ENCODE measurements at places on chromosomes 12 and 14.

DNA sequence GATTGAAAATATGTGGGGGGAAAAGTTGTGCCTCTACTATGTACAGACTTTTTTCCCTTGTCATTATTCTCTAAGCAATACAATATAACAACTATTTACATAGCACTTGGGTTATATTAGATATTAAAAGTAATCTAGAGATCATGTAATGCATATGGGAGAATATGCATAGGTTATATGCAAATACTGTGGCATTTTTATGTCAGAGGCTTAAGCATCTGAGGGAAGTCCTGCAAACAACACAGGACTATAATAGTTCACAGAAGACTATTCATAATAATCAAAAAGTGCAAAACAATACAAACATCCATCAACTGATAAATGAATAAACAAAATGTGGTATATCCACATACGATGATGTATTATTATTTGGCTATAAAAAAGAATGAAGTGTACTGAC, 33.7 kb downstream of the YAF2 start:
- no peak for DNase-seq

DNA sequence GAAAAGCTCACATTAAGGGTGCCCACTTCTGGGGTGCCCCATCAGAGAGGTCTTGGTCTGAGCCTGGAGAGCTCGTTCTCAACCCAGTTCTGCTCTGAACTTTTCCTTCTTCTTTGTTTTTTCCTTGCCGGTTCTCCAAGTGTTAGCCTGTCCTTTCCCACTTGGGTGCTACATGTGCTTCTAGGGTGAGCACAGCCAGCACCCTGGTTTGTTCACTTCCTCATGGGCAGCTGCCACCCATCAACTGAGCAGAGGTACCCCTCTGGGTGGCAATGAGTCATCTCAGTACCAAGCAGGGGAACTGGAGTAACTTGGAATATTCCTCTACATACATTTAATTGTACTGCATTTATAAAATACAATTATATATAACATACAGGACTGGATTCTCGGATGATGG, 3.9 kb upstream of the SYNE3 start:
- no peak for DNase-seq

DNA sequence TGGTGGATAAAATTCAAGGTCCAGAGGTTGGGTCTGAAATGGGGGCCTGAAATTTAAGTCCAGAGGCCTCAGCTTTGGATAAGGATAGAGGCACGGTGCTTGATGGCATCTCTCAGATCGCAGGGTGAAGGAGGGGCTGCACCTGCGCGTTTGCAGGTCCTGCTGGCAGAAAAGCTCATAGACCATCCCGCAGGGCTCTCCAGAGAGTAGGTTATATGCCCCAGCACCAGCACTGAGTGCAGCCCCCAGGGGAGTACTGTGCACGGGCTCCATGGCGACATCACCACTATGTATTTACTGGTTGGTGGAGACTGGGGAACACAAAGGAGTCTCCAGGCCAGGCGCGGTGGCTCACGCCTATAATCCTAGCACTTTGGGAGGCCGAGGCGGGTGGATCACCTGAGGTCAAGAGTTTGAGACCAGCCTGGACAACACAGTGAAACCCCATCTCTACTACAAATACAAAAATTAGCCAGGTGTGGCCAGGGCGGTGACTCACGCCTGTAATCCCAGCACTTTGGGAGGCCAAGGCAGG, 4.3 kb upstream of the CD63 start:
- DNase-seq: no peak

- no peak for DNase-seq
These were observed 7.3 kb downstream of the KITLG start for GRCh38 chr12:88572781-88573549.

- DNase-seq: no peak
These were observed at the start of gene HOTAIR for GRCh38 chr12:53974084-53975063. HOTAIR (minus strand) TSS chr12:53974954.

DNA sequence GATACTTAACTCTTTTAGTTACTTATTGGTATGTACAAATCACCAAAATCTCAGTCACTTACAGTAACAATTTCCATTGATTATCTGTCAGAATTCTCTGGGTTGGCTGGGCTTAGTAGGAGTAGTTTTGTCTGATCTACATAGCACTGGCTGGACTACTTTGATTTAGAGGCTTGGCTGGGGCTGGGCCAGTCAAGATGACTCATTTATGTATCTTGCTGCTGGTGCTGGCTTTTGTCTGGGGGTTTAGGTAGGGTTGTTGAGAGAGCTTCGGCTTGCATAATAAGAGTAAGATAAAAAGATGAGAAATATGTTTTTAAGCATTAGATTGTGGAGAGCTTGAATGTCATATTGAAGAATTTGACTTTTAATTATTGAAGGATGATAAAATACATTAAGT, 1093.7 kb downstream of the SLC6A15 start:
- no peak for DNase-seq

DNA sequence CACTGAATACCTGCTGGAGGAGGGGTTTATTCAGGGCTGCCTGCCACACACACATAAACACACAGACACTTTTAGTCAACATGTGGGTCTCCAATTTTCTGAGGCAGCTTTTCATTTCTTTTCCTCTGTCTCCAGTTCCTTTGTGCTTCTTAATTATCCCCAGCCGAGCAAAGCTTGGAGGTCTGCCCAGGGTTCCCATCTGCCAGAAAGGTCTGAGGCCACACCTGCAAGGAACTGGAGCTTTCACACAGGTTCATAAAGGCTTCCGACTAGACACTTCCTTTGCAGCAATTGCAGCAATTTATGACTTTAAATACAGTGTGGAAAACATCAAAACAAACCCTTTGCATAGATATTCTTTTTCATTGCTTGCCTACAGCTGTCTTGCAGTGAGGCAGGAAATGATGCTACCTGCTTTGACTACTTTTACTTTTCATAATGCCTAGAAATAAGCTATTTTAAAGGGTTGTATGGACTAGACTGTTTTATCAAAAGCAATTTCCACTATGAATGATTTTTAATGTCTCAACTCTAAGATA, 1318.9 kb downstream of the AACS start:
- DNase-seq: no peak

DNA sequence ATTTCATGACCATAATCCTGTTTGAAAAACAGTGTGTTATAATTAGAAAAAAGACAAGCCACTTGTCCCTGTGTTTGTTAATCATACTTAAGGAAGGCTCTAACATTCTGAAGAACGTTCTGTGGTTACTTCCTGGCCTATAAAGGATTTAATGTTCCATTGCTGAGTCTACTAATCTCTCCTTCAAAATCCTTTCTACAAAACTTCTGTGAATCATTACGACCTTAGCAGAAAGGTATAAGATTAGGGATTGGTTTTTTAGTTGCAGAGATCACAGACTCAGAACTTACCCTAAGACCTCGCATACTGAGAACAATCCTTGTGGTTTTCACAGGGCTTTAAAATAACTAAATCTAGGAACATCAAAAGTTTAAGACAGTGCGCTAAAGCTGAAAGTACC, 48.3 kb downstream of the TMCC3 start:
- DNase-seq: no peak

- no peak for DNase-seq
These were observed 16.6 kb downstream of the TAMALIN start for GRCh38 chr12:52023182-52023975.

- DNase-seq: no peak
These were observed 59.2 kb downstream of the TMEM30B start for GRCh38 chr14:61221906-61222305.

GRCh38 chr12:2034633-2035430, 18.0 kb upstream of the CACNA1C start:
- DNase-seq: peak; percentile 94

DNA sequence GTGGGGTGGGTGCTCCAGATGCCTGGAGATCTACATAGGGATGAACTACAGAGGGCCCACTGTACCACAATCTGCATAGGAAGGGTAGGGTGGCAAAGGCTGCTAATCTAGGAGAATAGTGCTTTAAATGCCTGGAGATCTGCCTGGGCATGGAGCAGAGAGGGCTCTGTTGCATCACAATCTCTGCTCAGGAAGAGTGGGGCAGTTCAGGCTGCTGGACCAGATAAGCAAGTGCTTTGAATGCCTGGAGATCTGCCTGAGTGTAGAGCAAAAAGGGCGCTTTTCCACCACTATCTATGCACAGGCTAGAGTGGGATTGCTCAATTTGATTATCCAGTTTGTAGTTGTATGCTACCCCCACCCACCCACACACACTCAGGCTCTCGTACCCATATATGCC, 886.3 kb upstream of the SEL1L start:
- DNase-seq: no peak

- no peak for DNase-seq
These were observed 99.3 kb upstream of the LMNTD1 start for GRCh38 chr12:25652371-25652770.

DNA sequence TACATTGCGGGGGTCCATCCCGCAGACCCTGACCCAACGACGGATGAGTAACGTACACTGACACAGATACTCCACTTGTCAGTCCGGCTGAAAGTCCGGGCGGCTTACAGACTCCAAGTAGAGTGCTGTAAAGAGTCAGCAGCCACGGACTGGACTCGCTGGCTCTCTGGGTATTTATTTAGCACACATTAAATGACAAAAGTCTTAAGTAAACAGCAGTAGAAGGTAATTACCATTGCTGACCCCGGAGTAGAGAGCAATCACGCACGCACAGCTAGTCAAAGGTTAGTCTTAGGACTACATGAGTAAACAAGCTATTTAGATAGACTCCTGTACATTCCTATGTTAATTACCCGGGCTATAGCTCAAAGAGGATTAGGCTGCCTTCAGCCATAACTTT, 780.9 kb downstream of the RPS29 start:
- no peak for DNase-seq

DNA sequence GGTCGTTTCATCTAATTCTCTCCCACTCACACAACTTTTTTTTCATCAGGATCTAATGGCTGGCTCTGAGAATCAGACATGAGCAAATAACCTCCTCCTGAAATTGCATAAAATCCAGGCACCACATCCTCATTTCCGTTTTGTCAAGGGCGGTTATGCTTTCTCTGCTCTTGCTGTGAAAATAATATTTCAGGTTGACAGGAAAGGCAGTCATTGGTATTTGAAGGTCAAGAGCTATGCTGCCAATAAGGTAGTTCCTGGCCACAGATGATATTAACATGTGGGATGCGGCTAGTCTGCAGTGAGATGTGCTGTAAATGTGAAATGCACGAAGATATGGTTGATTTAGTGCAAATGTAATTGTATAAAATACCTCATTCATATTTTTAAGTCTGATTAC, 870.2 kb upstream of the TMEM132C start:
- DNase-seq: peak; percentile 24

DNA sequence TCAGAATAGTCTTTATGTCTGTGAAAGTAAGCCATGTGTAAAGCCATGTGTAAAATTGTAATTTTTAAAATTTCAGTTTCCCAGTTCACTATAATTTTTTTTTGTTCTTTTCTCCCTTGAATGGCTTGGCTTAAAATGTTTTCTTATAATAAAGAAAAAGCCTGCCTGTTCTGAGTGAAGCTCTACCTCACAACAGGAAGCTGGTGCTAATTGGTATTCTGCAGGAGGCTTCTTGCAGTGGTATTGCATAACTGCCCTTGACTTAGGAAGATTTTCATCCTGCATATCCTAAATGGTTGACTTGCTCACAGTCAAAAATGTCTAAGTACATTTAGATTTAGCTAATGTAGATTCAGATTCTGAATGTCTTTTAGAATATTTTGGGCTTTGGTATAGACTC, 49.5 kb downstream of the ATP2A2 start:
- DNase-seq: no peak

GRCh38 chr14:77620222-77620870, 3.9 kb upstream of the SPTLC2 start:
- no peak for DNase-seq

- DNase-seq: no peak
These were observed 1638.7 kb upstream of the SEL1L start for GRCh38 chr14:83172363-83172762.

- DNase-seq: no peak
These were observed 3.9 kb upstream of the ATN1 start for GRCh38 chr12:6923851-6924250.

DNA sequence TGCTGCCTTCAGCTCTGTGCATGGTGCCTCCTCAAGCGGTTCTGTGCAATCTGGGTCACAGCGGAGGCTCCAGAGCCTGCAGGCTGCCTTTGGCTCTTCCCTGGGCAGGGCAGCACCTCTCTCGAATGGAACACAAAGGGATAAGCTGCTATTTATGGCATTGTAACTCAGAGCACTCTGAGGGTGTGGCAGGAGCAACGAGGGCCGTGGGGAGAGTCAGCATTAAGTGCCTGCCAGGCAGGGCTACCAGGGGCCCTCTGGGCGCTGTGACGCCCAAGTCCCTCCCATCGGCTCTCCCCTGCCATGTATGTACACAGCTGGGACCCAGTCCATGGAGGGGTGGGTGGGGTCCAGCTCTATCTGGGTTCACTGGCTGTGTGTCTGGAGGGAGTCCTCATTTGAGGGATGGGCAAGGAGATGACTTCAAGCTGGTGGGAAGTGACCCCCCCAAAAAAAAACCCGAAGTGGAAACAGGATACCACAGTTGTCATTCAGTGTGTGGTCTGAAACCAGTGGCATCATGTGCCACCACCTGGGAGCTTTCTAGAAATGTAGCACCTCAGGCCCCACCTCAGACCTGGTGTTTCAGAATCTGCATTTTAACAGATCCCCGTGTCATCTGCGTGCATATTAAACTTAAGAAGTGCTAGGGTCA, 44.0 kb upstream of the OAS1 start:
- DNase-seq: no peak

DNA sequence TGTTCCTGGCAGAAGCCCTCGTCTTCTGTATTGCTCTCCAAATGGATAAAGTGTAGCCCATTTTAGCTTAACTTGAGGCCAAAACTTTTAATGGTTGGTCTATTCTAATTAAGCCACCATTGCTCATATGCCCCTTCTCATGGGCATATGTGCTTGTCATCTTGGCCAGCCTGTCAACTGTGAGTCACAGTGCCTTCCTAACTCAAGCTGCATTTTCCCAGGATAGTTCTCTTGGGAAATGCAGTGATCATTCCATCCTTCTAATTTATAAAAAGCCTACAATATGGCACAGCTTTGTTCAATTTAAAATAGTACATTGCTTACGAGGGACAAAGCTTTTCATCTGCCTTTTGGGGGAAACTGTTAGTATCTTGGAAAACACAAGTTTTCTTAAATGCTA, 6.6 kb downstream of the PTHLH start:
- DNase-seq: no peak

DNA sequence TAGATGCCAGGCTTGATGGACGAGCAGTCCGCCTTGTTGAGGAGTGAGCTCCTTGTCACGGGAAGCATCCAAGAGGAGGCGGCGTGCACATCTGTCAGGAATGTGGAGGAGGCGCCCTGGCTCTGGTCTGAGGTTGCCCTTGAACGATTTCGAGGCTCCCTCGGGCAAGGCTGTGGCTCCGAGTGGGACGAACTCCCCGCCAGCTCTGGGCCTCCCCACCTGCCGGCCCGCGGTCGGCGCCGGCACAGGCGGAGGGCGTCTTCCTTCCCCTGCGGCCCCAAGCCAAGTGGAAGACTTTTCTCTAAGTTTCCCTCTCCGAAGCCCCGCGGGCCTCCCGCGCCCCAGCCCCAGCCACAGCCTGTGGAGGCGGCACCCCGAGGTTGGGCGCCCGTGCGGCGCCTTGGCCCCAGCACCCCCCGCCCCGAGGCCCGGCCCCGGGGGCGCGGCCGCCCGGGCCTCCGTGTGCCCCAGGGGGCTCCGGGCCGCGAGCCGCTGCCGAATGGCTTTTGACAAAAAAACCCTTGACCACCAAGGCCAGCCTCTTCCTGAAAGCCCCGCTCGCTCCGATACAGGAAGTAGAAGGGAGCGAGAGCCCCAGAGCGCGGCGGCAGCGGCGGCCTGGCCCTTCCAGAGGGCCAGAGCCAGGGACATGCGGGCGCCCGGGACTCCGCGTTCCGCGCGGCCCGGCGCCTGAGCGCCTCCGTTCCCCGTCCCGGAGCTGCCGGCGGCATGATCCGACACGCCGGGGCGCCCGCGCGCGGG, at the start of gene RIN3:
Gene RIN3, plus strand, starts transcription at position 578 of the 762 bp plus-strand sequence. Its CDS starts 152 bp downstream, at position 730.
- DNase-seq: no peak

- DNase-seq: no peak
These were observed 131.5 kb downstream of the GPR135 start for GRCh38 chr14:59333668-59334067.

Measured in esophagus muscularis mucosa (tissue), 4 donors.